Tibial nerve (tissue), 4 donors: ENCODE measurements at places on chromosomes 2 and 18. TPM values are rescaled to one million over a fixed set of nuclear protein-coding genes. Genes with fewer than 3 reads are reported as not detected.

GRCh38 chr2:170713543-170714380, 1.4 kb upstream of the SP5 start:
- DNase-seq: no peak

- DNase-seq: no peak
Measured at GRCh38 chr18:63789327-63789726, 14.1 kb downstream of the SERPINB7 start.

GRCh38 chr2:21104030-21104660, 19.6 kb upstream of the TDRD15 start:
- DNase-seq: no peak

DNA sequence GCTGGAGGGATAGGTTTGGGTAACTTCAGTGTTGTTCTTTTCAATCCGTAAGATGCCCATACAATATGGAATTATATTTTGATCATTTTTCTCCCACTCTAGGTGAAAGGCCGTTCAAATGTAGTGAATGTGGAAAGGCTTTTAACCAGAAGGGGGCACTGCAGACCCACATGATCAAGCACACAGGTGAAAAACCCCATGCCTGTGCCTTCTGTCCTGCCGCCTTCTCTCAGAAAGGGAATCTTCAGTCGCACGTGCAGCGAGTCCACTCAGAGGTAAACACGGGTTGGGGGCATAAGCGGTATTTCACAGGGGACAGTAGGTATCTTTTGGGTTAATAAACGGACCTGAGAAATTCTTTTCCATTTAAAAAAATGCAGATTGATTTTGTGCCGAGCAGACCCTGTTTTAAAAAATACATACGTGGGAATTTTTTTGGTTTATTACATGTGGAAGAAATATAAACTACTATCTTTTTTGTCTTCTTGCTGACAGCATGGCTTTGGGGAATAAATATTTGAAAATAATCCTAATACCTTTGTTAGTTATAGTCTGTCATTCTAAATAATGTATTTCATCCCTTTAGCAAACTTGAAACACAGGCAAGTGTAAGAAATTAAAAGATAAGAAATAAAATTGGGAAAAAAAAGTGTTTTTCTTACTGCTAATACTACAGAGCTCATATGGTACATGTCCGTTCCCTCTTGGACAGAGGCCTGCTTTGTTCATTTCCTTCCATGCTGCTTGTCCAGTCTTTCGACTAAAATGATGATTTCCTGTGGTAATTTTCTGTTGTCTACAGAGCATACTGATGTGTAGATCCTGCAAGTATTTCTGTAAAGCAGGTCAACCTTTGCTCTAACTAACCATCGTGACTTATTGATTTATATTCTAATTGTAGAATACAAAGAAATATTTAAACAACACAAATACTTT, 53.3 kb downstream of the ZNF236 start:
- DNase-seq: peak; percentile 59

DNA sequence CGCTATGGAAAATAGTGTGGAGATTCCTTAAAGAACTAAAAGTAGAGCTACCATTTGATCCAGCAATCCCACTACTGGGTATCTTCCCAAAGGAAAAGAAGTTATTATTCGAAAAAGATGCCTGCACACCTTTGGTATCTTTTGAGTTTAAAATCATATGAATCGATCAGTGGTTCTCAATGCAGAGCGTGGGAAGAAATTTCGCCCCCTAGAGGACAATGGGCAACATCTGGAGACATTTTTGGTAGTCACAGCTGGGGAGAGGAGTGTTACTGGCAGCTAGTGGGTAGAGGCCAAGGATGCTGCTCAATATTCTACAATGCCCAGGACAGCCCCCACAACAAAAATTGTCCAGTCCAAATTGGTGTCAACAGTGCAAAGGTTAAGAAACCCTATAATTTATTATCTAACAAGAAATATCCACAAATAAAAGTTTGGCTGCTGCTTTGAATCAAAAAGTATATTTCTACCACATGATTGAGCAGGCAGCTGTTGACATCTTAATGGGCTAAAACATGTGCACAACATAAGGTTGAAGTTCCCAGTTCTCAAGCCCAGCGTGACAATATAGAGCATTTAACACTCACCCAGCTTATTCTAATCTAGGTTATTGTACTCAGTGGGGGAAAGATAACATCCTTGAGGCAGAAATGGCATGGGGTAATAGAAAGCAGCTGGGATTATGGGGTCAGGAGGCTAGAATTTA, 425.7 kb downstream of the LRATD1 start:
- no peak for DNase-seq

- DNase-seq: no peak
Measured at GRCh38 chr2:211049321-211050018, 493.1 kb downstream of the CPS1 start.

DNA sequence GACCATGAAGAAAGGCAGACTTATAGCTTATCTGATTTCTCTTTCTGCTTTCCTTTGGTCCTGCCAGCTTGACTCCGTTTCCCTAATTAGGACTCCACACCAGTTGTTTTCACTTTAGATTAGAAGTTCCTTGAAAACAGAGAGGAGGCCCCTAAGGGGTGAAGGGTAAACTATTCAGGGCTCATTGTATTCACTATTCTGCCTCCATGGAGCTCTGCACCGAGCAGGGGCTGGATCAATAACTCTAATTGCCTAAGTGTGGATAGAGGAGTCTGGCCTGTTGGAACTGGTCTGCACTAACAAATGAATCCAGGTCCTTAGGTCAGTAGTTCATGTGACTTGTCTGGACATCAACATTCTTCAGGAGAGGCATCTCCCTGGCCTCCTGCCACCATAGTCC, 36.1 kb upstream of the SKA1 start:
- DNase-seq: no peak

- no peak for DNase-seq
Measured at GRCh38 chr2:145798419-145798818, 1278.5 kb upstream of the ZEB2 start.

DNA sequence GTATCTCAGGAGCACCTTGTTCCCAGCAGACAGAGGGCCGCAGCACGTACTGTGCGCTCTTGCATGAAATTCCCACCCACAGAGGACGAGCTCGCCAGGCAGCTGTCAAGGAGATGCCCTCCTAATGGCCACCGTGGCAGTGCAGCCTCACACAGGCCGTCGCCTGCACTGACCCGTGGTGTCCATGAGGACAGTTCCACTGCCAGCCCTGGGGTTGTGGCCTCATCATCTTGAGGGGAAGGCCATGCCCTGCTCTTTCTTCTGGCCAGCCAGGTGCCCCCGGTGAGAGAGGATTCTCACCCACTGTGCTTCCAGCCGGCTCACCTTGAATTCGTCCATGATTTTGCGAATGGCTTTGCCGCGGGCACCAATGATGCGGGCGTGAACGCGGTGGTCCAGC, 42.0 kb downstream of the ANO7 start:
- DNase-seq: no peak

- DNase-seq: no peak
Measured at GRCh38 chr2:177396703-177397460, 4.3 kb downstream of the AGPS start.

DNA sequence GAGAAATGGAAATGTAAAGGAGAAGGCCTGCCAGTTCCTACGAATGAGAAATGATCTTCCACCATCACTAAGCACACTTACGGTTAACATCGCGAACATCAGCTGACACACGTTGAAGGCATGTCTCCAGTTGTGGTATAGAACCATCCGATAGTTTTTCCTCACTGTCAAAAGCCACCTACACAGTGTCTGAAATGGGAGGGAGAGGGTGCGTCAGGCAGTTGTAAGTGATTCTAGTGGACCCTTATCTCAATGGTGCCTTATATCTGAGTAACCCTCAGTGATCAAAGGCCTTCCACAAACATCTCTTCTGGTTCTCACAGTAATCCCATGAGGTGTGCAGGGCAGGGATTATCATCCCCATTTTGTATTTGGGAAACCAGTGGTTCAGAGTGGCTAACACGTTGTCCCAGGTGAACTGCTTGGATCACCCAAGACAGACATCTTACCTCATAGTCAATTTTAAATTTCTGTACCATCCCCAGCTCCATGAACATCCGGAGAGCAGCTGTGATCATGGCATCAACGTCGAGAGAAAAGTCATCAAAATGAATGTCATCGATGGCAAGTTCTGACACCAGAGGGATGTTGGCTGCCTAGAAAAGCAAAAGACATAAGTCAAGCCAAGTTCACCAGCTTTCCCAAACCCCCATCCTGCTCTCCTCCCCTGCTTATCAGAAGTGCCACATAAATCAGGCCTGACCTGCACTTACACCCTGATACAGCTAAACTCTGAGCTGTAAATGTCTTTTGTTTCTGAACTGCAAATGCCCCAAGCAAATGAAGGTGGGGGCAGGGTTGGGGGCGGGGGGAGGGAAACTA, 335.2 kb downstream of the AGPS start:
- no peak for DNase-seq

DNA sequence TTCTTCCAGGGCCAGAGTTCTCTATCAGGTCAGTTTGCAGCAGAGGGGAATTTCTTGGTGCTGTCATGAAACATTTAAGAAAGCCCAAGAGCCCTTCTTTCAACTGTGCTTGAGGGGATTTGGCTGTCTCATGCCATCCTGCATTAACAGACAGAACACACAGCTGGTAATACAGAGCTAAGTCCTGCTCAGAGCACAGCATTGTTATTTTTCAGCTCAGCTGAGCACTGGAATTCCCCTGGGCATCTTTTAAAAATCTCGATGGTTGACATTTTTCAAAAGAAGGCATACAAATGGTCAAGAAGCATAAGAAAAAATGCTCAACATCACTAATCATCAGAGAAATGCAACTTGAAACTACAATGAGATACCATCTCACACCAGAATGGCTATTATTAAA, 14.9 kb upstream of the IL1R2 start:
- no peak for DNase-seq

DNA sequence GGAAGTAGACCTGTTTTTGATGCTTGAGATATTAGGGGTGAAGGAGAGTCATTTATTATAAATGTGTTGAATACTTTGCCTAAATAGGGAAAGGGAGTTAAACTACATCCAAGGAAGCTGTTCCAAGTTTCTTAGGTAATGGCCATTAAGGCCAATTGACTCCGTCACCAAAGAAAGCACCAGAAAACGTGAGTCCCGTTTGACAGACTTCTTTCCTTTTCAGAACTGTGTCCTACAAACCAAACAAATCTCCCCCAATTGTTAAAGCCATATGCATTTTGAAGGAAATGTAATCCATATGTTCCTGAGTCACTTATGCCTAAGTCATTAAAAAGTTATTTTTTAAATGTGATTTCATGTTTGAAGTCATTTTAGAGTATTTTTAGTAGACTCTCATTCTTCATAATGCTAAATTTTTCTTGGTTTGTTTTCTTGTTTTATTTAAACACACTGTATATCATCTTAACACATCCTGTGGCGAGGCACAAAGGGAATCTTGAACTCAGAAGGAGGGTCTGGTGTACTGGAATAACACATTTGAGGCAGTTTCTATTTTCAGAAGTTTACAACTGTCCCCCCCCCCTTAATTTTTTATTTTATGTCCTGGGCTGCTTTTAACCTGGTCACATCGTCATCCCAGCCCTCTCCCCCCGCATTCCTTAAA, 133.7 kb downstream of the RHBDD1 start:
- DNase-seq: no peak

DNA sequence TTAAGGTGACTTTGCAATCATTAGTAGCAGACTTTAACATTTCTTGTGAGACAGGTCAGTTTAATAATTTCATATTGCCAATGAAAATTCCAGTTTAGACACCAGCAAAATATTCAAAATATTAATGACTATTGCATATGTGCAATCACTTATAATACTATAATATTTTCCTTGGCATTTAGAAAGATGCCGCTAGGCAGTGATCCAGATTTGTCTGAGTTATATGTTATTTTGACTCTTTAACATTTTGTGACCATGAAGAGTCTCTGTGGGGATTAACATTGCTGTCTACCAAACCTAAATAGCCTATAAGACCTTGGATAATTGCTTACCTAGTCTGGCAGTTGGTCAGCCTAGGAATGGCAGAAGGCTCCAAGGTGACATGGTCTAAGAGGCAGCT, 389.6 kb downstream of the THSD7B start:
- no peak for DNase-seq

DNA sequence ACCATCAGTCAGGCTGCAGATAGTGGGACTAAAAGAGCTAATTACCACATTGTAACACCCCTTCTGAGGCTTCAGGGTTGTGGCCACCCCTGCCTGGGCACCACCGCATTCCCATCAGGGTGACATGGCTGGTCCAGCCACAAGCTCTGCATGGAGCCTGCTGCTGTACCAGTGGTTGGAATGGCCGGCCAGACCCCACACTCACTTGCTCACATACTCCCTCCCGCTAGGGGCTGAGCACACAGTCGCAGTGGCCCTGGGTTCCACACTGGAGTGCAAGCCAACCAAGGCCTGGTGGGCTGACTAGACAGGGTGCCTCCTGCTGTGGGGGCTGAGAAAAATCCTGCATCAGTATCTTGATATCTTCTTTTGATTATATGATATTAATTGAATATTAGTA, 182.8 kb upstream of the STK17B start:
- DNase-seq: no peak

DNA sequence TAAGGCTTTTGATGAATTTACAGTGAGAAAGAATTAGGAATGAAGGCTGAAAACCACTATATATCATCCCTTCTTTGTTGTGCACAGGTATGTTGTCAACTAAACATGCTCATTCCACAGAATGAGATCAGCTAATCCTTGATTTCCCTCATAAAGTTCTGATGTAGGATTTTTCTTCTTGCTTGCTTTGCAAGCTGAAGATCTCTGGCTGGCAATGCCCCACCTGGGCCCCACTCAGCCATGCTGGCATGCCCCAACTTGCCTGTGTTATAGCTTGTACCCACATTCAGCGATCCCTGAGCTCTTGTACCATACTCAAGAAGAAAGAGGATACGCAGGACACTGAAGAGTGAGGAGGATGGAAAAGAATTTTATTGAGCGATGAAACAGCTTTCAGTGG, 18.0 kb upstream of the SERPINB11 start:
- DNase-seq: no peak

- DNase-seq: no peak
Measured at GRCh38 chr2:67268797-67269196, 128.3 kb upstream of the ETAA1 start.

DNA sequence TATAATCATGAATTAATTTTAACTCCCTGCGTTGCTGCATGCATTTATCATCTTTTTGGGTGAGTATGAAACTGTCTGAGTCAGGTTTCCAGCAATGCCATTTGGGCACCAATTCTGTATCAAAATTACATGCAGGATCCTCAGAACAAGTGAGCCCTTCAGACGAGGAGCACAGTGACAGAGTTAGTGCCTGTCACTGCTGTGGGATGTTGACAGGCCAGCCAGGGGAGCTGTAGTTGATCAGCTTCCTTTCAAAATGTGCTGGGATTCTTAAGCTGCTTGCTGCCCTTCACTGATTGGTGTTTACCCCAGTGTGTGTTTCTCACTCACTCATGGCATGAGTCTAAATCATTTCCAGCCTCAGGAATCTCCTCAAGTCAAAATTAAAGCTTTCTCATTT, 109.2 kb downstream of the TPGS2 start:
- no peak for DNase-seq

- no peak for DNase-seq
Measured at GRCh38 chr18:41216341-41217003, 738.6 kb upstream of the PIK3C3 start.

- DNase-seq: no peak
Measured at GRCh38 chr2:56871644-56872043, 687.9 kb downstream of the CCDC85A start.

GRCh38 chr2:160842286-160842685, 317.9 kb upstream of the TANK start:
- DNase-seq: no peak

Gene ABHD1
- 0.42 TPM for total RNA-seq

Gene VWA3B
- total RNA-seq: 0.30 TPM

Gene CFAP65
- not detected for total RNA-seq

Gene MYOM1
- total RNA-seq: 3.0 TPM

Gene ANKRD62
- not detected for total RNA-seq

Gene REEP1
- 2.1 TPM for total RNA-seq

Gene LOXHD1
- 0.21 TPM for total RNA-seq
